GM12878 (cell line): ENCODE measurements at places on chromosomes 2 and 18.
A peak's percentile ranks its signal among the peaks of the same experiment; 100 is the strongest.

DNA sequence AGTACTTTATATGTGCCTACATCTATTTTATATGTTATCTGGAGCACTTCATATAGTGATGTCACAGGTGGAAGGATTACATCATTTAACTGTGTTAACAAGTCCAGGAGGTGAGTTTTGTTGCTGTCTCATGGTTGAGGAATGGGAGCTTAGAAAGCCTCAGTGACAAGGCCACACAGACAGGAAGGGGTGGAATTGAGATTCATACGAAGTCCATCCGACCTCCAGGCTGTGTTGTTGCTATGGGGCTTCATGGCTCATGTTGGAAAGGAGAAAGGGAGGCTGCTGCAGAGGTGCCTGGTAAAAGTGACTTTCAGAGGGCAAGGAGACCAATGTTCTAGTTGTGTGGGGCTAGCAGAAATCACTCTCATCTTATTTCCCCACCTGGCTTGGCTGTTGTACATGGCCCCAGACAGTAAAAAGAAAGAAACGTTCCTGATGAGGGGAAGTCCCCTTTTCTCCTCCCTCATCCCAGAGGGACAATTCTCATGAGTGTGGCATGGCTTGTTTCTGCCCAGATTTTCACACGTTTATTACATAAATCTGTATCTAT is 31.0 kb upstream of the GREB1 start:
- DNase-seq = no peak

DNA sequence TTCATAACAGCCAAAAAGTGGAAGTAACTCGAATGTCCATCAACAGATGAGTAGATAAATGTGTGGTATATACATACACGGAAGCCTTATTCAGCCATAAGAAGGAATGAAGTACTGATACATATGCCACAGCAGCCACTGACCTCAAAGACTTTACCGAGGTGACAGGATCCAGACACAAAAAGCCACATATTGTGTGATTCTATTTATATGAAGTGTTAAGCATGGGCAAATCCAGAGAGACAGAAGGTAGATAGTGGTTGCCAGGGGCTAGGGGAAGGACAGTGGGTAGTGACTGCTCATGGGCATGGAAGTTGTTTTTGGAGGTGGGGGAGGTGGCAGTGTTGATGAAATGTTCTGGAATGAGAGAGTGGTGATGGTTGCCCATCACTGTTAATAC is 33.9 kb downstream of the ZAP70 start:
- DNase-seq = no peak

- no peak for DNase-seq
Measured at GRCh38 chr2:140465301-140465700, 1665.5 kb downstream of the LRP1B start.

- DNase-seq = no peak
Measured at GRCh38 chr2:201768918-201769317, 11.8 kb downstream of the ALS2 start.

- DNase-seq = no peak
Measured at GRCh38 chr18:59627414-59627813, 69.8 kb downstream of the CCBE1 start.

- peak; percentile 75 for DNase-seq
Measured at GRCh38 chr2:113890253-113891235, 655 bp downstream of the ACTR3 start.

GRCh38 chr2:111932841-111933291 is 34.5 kb downstream of the MERTK start:
- no peak for DNase-seq

DNA sequence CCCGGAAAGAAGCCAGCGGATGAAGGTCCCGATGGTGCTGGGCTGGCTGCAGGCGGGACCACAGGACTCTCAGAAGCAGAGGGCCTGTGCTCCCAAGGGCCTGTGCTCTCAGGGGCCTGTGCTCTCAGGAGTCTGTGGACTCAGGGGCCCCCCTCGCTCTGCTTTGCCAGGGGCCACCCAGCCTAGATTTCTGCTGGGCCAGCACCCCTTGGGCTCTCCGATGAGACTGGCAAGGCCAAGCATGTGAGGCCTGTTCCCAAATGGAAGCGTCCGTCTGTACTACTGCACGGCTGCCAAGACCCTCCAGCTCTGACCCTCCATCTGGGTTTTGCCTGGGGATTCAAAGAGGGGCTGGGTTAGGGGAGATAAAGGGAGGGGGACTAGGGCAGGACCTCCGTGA is 54.6 kb downstream of the SH3BP4 start:
- DNase-seq = no peak

- DNase-seq = no peak
Measured at GRCh38 chr2:76975752-76976151, 546.4 kb downstream of the LRRTM4 start.

- no peak for DNase-seq
Measured at GRCh38 chr2:53006980-53007379, 760.6 kb upstream of the CHAC2 start.

GRCh38 chr2:112615051-112615450 is 30.6 kb downstream of the CHCHD5 start:
- no peak for DNase-seq

DNA sequence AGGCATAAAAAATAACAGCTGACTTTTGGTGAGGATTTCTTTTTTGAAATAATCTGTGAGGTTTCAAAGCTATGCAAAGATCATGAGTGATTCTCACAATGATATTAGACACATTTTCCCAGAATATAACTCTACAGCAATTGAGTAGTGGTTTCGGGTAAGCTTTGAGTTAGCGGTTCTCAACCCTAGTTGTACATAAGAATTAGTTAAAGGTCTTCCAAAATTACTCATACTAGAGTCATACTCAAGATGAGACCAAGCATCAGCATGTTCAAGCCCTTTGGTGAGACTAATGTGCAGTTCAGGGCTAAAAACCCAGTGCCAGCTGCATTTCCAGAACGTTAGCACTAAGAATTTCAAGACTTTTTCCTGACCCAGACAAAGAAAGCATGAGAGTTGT is 31.1 kb downstream of the DSG4 start:
- DNase-seq = no peak

DNA sequence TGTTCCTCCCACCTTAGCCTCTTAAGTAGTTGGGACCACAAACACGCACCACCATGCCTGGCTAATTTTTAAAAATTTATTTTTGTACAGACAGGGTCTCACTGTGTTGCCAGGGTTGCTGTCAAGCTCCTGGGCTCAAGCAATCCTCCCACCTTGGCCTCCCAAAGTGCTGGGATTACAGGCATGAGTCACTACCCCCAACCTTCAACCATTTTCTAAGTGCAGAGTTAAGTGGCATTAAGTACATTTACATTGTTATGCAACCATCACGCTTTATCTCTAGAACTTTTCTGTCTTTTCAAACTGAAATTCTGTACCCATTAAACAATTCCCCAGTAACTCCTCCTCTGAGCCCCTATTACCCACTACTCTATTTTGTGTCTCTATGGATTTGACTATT is 45.9 kb upstream of the AFF3 start:
- DNase-seq = no peak

GRCh38 chr2:223971-224760 is 39.7 kb downstream of the SH3YL1 start:
- no peak for DNase-seq

DNA sequence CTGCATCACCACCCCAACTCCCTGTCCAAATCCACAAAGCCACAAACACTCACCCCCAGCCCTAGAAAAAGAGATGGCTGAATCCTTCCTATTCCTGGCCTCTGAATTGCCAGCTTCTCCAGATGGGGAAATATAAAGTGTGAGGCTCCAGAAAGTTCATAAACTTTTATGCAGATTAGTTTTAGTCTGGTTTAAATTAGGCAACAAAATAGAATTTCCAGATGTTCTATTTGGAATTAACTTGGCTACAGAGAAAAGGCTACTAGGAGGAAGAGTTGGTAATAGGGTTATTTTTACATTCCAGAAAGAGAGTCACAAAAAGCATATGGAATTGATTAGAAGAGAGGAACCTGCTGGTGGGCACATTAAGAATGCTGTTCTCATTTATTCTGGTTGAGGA is 56.0 kb downstream of the EN1 start:
- DNase-seq = no peak
